ENCODE measurements at places on chromosomes 11 and 22. TPM values are rescaled to one million over a fixed set of nuclear protein-coding genes. Genes with fewer than 3 reads are reported as not detected.

MS4A4A gene
- total RNA-seq = 72.0 TPM

MYBPC3 gene
- total RNA-seq = 0.19 TPM

C11orf21 gene
- 1.8 TPM for total RNA-seq

ZNF280B gene
- 0.81 TPM for total RNA-seq

OR52N4 gene
- total RNA-seq = 0.24 TPM

TESMIN gene
- 0.93 TPM for total RNA-seq

RFPL2 gene
- not detected for total RNA-seq

FREY1 gene
- total RNA-seq = 0.57 TPM

OR4A16 gene
- not detected for total RNA-seq

NLRP6 gene
- 0.42 TPM for total RNA-seq

- peak; percentile 44 for DNase-seq
Observed at GRCh38 chr11:129458756-129459535, 83.3 kb downstream of the BARX2 start.

GRCh38 chr11:101407324-101407723 is 176.5 kb downstream of the TRPC6 start:
- DNase-seq = no peak

- no peak for DNase-seq
Observed at GRCh38 chr11:99325847-99326246, 305.1 kb downstream of the CNTN5 start.

GRCh38 chr11:114616516-114616915 is 20.9 kb upstream of the NXPE4 start:
- no peak for DNase-seq

GRCh38 chr22:19483481-19484244 is 3.9 kb downstream of the CDC45 start:
- DNase-seq = no peak

DNA sequence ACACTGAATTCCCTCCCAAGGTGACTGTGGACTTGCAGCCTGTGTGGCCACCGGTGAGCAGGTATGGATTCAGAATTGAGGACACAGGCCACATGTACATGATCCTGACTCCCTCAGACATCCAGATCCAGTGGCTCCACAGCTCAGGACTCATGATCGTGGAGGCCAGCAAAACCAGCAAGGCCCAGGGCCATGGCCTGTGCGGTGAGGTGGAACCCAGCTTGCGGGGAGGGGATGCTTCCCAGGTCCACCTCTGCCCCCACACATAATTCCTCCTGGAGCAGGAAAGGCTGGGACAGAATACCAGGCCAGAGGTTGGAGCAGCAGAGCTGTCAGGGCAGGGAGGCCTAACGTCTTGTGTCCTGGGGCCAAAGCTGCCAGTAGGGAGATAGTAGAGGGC is 82.1 kb downstream of the OTOG start:
- no peak for DNase-seq

DNA sequence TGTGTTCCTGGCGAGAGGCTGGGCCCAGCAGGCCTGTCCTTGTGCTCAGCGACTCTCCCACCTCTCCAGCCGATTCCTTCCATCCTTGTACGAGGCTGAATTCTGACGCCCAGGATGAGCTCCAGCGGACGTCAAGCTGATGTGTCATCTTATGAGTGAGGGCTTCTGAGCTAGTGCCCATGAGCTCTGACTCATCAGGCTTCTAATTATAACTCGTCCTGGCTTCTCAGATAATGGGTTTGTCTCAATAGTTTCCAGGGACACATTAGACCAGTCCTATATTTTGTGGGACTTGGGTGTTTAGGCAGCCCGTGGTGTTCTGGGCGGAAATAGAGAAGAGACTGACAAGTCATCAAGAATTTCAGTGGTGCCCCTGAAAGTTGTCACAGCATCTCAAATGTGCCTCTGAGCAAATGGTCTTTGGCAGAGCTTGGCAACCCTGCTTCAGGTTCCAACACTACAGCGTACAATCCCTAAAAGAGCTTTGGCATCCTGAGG is 108.2 kb upstream of the CD44 start:
- peak; percentile 90 for DNase-seq

- no peak for DNase-seq
Observed at GRCh38 chr11:122681070-122681469, 25.5 kb downstream of the UBASH3B start.

- DNase-seq = no peak
Observed at GRCh38 chr11:47617417-47617809, 23.2 kb upstream of the C1QTNF4 start.

- no peak for DNase-seq
Observed at GRCh38 chr11:102810950-102811660, 13.1 kb upstream of the MMP1 start.

DNA sequence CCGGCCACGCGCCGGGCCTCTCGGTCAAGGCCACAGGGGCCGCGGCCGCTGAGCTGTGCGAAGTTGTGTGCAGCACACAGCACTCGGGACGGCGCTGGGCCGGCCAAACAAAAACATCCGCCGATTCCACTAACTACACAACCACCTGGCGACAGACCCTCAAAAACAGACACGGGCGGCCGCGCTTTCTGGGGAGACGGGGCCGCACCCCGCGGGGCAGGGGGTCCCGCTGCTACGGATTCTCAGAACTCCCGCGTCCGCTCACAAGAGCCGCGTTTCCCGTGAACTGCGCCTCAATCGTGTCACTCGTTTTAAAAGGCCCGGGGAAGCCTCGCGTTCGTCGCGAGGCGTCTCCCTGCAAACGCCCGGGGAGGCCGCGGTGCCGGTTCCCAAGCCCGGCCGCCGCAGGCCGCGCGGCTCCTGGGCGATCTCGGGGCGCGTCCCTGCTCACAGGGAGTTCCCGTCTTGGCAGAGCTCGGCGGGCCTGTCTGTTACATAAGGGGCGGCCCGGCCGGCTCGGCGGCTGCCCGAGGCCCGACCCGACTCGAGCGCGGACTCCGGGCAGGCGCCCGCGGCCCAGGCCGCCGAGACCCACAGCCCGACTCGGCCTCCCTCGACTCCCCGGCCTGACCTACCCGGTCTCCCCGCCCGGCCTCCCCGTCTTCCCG is 936 bp downstream of the BRD1 start:
- peak; percentile 89 for DNase-seq
